ENCODE measurements at places on chromosomes 7 and 10. TPM values are rescaled to one million over a fixed set of nuclear protein-coding genes. Genes with fewer than 3 reads are reported as not detected.
A peak's percentile ranks its signal among the peaks of the same experiment; 100 is the strongest.

KAZALD1 gene
- polyA plus RNA-seq = 9.6 TPM

DRGX gene
- polyA plus RNA-seq = 0.06 TPM

NEURL1 gene
- 0.83 TPM for polyA plus RNA-seq

ARHGAP19 gene
- 37.9 TPM for polyA plus RNA-seq

UCMA gene
- polyA plus RNA-seq = not detected

DLX5 gene
- 0.90 TPM for polyA plus RNA-seq

ZNF239 gene
- 13.0 TPM for polyA plus RNA-seq

DNA sequence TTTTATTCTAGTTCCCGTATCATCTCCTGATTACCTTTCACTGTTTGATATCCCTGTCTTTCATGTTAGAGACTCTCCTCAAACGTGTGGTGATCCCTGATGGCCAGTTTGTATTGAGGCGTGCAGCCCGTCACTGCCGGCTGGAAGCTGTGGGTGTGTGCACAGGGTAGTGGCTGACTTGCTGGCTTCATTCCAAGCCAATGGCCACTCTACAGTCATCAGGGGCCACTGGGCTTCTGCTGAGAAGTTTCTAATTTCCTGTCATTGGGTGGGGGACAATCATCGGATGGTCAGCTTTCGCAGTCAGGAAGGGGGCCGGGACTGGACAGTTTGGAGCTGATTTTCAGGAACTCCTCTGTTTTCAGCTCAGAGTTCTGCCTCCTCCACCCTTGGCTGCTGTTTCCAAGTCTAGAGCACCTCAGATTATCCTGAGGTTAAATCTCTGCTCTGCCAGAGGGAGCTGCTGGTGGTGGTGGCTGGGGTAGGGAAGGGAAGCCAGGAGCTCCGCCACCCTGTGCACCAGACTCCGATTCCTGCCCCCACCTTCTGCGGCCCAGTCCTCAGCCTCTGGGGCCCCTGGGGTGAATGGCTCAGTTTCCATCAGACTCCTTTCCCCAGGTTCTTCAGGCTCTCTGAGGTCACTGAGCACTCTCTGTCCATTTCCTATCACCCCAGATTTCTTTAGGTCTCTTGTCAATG is 34.9 kb downstream of the BAIAP2L1 start:
- DNase-seq = no peak

- DNase-seq = no peak
These were observed 45.7 kb downstream of the PRPF18 start for GRCh38 chr10:13632440-13632839.

DNA sequence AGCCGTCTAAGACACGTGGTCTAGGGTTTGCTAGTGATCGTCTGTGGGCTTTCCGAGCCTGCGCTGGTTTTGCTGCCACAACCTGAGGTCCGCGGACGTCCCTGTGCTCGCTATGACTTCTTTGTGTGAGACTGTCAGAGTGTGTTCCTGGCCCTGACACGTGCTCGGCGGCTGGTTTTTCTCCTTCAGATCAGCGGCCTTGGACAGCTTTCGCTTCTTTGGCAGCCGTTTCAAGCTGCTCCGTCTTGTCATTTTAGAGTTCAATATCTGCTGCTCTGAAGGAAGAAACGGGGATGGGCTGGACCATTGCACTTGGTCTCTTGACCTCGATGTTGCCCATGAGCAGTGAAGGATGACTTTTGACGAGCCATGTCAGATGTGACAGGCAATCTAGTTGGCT is 147.3 kb downstream of the MGMT start:
- DNase-seq = no peak

DNA sequence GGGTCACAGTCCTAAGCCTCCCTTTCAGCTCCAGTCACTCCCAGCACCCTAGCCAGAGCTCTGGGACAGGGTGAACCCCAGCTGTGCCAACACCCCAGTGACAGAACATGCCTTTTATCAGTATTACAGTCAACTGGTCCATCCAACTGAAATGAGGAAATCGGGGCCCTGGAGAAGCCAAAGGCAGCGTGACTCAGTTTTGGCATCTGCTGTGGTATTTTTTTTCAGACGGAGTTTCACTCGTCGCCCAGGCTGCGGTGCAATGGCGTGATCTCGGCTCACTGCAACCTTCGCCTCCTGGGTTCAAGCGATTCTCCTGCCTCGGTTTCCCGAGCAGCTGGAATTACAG is 3.4 kb upstream of the CLDN15 start:
- DNase-seq = no peak

DNA sequence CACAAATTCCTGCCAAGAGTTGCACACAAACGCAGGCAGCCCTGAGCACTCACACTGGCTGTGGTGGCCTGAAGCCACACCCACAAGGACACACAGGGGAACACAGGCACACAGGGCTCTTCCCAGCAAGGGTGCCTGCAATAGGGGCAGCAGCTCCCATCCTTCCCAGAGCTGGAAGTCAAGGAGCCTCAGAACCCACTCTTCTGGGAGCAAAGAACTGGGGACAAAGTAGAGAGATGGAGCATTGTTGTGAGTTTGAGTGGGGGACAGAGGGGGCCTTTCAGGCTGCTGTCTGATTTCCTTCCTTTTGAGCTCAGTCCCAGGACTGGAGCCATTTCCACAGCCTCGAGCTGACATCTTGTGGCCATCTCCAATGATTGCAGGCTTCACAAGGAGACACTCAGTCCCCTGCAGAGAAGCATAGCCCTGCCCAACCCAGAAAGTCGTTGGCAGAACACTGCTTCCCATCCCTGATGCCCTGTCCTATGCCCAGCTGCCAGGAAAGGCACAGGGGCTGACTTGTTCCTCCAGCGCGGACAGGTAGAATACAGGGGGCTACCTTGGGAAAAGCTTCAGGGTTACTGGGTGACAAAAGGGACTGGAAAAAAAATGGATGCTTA is 34.4 kb upstream of the SLF2 start:
- DNase-seq = no peak

DNA sequence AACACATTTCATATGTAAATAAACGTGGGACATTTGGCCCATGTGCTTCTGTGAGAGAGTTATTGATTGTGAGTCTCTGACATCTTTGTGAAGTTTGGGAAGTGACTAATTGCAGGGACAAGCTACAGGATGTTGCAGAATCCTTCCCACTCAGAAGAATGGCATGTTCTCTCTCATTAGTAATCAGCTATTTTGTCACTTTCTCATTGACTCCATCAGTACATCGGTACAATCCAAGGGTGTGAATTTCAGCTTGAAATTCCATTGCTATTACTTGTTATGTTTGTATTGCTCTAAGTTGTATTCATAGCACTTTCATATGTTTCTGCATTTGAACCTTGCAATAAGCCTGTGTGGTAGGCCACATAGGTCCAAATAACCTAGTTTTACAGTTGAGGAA is 100.0 kb upstream of the KCNMA1 start:
- no peak for DNase-seq

DNA sequence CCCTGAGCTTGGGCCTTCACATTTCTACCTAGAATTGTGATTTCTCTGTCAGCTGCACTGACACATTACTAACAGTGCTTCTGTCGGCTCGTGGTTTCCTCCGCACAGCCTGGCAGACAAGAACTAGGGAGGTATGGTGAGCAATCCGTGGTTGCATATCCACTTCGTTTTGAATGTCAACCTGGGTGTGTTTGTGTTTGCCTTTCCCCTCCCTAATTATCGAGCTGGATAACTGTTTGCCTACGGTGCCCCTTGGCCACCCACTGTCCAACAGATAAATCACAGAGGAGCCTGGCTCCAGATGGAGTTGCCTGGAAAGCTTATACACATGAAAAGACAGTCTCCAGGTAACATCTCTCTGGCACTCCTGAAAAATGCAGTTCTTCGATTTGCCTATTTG is 228.8 kb downstream of the TRIL start:
- DNase-seq = no peak

DNA sequence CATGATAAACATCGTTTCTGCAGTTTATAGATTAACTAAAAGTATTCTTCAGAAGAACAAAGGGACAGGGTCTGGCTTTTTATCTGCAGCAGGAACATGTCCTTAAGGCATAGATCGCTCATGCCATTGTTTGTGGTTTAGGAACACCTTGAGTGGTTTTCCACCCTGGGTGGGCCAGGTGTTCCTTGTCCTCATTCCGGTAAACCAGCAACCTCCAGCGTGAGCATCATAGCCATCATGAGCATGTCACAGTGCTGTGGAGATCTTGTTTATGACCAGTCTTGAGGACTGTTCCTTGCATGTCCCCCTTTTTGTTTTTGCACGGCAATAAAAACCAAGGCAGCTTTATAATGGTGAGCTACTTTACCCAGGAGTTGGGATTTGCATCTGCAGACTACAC is 33.9 kb downstream of the STOX1 start:
- no peak for DNase-seq

GRCh38 chr10:52644373-52645186 is 128.0 kb downstream of the MBL2 start:
- peak; percentile 15 for DNase-seq

- no peak for DNase-seq
These were observed 183.3 kb downstream of the SGMS1 start for GRCh38 chr10:50440489-50440888.

GRCh38 chr7:158704524-158705233 is at the start of gene NCAPG2:
NCAPG2 (minus strand) TSS chr7:158704804; CDS start chr7:158701899, 2,905 bp downstream.
- peak; percentile 93 for DNase-seq

DNA sequence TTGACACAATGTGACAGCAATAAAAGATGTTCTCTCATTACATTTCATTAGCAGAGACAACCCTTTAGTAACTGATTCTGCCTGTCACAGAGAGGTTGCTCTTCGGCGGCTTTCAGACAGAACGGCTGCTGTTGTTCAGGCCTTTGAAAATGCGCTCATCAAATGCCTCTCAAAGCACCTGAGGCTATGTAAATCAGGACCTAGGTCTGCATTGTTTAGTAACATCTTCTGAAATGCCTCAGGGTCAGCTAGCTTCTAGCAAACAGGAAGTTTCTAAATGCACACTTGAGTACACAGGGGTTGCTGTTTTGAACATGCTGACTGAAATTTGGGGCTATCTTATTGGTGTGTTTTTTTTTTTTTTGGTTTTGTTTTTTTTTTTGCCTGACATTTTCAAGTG is 143.3 kb upstream of the DKK1 start:
- no peak for DNase-seq

- no peak for DNase-seq
These were observed 178.0 kb downstream of the MDFIC start for GRCh38 chr7:115099906-115100305.

GRCh38 chr10:66860376-66860945 is 65.4 kb upstream of the LRRTM3 start:
- DNase-seq = no peak

DNA sequence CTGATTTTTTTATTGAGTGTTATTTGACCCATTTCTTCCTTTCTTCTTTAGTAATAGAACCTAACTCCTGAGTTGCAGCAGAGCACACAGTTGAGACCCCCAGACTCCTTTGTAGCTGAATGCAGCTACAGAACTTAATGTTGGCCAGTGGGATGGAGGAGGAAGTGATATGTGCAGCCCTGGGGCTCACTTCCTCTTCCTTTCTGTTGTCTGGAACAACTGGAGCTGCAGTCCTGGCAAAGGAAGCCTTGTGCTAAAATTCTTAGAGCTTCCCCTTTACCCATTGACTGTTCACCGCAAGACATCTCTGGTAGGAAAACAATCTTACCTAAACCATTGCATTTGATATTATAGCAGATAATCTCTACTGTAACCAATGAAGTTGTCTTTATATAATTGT is 86.6 kb downstream of the ITGB8 start:
- DNase-seq = no peak

GRCh38 chr7:600149-601035 is 80.7 kb upstream of the PDGFA start:
- no peak for DNase-seq

GRCh38 chr7:53657586-53657985 is 622.2 kb downstream of the POM121L12 start:
- DNase-seq = no peak

DNA sequence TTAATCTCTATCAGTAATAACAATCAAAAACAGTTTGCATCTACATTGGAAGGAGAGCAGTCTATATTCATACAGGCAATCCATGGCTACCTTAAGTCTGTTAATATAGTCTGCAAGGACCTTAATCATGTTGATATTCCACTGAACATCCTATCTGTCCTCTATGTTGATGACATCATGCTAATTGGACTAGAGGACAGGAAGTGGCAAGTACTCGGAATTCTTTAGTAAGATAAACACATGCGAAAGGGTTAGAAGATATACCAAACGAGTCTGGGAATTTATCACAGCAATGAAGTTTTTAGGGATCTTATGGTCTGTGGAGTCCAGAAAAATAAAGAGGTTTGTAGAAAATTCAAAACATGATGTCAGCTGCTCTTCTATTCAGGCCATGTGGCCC is 11.3 kb upstream of the SAMD9L start:
- no peak for DNase-seq

GRCh38 chr7:138935465-138936011 is 45.7 kb downstream of the KIAA1549 start:
- no peak for DNase-seq

DNA sequence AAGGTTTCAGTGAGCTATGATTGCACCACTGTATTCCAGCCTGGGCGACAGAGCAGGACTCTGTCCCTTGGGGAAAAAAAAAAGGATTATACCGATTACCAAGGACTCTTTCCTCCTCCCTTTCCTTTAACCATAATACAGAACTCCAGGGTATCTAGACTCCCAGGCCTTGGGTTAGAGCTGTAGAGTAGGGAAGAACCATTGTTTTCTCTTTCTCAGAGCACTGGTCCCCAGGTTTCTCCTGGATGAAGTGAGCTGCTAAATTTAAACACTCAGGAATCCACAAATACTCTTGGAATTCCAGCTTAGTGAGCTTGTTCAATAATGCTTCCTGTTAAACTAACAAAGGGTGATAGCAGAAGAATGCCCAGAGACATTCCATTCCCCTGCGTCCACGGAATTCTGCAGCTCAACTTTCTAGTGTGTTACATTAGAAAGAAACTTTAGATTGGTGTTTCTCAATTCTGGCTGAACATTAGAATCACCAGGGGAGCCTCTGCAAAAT is 14.6 kb upstream of the RPEL1 start:
- DNase-seq = no peak

- DNase-seq = no peak
These were observed 136.9 kb upstream of the PRSS1 start for GRCh38 chr7:142612237-142612881.

- no peak for DNase-seq
These were observed 19.8 kb downstream of the DNAJB12 start for GRCh38 chr10:72334825-72335393.

GRCh38 chr10:2881720-2882620 is 185.4 kb upstream of the PFKP start:
- DNase-seq = no peak

DNA sequence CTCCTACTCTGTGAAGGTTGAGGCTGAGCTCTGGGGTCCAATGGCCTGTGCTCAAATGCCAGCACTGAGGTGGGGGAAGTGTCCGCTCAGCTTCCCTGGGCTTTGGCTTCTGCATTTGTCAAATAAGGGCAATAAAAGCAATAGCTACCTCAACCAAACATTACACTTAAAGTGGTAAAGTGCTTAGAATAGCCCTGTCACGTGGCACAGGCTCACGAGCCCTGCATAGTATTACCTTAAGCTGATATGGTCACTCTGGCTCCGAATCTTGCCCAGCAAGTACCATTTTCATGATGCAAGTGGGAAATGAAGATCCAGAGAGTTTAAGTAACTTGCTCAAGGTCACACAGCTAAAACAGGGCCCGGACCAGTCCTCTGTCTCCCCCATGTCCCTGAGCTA is 451.1 kb upstream of the ZMIZ1 start:
- no peak for DNase-seq

GRCh38 chr10:17716161-17716560 is 35.8 kb upstream of the TMEM236 start:
- DNase-seq = no peak

Data from left renal pelvis (tissue), 4 donors.